Erythroblast (primary cell): ENCODE measurements at places on chromosomes 12 and 14.

- no peak for DNase-seq
These were observed 57.4 kb upstream of the LRFN5 start for GRCh38 chr14:41549282-41549681.

DNA sequence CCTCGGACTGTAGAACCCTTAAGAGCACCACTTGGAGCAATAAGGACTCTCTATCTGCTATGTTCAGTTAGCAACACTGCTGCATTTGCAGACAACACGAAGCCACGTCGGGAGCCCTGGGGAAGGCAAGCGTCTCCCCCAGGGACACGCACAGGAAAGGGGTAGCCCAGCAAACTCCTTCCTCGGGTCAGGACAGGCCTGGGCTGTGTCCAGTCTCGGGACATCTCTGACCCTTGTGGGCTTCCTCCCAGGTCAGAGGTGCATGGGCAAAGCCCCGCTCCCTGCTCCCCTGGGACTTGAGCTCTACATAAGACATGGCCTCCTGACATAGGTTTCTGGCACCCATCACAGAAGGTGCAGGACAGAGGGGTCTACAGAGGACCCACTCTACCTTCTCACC, 119.5 kb downstream of the PIWIL1 start:
- DNase-seq = no peak

DNA sequence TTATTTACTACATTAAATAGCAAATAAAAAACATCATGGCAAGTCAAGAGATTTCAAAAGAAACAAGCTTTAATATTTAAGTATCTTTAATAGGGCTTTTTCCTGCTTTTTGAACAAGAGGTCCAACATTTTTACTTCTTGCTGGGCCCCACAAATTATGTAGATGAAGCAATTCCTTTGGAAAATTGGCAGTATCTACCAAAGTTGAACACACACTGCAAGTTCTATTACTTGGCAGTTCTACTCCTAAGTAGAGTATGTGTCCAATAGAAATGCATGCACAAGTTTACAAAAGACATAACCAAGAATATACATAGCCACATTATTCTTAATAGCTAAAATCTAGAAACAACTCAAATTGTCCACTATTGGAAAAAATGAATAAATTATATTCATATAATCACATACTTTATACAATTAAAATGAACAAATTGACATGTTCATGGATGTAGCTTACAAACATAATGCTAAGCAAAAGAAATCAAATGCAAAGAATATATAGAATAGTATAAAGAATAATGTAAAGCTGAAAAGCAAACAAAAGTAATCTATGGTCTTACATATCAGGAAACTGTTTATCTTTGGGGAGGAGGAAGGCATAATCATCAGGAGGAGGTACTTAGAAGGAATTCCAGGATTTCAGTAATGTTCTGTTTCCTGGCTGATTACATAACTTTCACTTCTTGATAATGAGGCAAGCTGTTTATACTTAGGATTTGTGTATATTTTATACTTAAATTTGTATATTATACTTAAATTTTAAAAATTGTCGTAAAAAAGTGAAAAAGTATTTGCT, 6.5 kb upstream of the TMBIM4 start:
- DNase-seq = no peak

DNA sequence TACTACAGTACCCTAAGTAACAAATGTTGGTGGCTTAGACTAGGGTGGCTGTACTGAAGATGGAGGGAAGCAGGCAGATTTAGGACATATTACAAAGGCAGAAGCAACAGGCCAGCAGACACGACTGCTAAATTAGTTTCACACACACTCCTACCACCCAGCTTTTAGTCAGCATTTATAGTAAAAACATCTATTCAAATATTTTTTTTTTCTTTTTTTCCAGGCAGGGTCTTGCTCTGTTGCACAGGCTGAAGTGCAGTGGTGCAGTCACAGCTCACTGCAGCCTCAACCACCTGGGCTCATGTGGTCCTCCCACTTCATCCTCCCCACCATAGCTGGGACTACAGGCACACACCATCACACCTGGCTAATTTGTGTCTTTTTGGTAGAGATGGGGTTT, 72.9 kb downstream of the CDK17 start:
- no peak for DNase-seq

DNA sequence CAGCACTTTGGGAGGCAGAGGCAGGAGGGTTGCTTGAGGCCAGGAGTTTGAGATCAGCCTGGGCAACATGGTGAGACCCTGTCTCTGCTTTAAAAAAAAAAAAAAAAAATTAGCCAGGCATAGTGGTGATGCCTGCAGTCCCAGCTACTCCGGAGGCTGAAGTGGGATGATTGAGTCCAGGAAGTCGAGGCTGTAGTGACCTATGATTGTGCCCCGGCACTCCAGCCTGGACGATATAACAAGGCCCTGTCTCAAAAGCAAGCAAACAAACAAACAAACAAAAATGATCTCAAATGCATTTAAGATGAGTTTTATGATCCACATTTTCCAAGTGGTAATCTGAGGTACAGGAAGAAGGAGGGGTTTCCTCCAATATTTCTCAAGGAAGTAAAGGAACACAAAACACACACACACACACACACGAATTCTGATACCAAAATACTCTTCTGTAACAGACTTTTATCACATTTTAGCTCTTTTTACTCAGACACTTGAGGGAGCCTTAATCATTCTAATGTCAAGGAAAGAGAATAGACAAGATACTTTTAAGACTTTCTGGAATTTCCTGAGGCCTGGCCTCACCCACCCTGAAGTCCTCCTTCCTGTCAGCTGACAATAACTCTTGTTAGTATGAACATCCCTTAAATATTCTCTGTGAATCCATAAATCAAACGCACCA, 44.4 kb upstream of the CERS5 start:
- no peak for DNase-seq

GRCh38 chr12:121719926-121720414, 7.4 kb downstream of the TMEM120B start:
- DNase-seq = no peak

GRCh38 chr12:96143827-96144565, 50.2 kb upstream of the ELK3 start:
- DNase-seq = no peak

- DNase-seq = no peak
These were observed 646 bp upstream of the DNAJC22 start for GRCh38 chr12:49345825-49346658.

- DNase-seq = peak; percentile 48
These were observed 1.3 kb downstream of the CHST11 start for GRCh38 chr12:104457746-104458693.

GRCh38 chr12:121765573-121765972, 27.9 kb downstream of the RHOF start:
- DNase-seq = peak; percentile 63

GRCh38 chr12:131140069-131140435, 186.3 kb downstream of the ADGRD1 start:
- no peak for DNase-seq

GRCh38 chr12:82481954-82482353, 123.6 kb downstream of the METTL25 start:
- no peak for DNase-seq

DNA sequence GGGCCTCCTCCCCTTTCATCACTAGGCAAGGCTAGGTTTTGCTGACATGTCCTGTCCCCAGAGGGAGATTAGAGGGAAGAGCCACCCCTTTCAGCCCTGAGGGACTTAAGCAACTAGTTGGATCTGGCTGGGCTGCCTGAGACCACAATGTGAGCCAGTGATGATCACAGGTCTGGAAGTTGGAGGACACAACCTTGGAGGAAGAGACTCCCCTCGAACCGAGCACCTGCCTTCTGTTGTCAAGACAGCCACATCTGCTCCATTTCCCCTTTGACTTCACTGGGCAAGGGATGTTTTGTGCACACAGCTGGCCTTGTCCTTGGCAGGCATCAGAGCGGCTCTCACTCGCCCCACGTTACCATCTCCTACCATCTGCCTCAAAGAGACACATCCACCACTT, 31.4 kb downstream of the MVK start:
- DNase-seq = no peak

DNA sequence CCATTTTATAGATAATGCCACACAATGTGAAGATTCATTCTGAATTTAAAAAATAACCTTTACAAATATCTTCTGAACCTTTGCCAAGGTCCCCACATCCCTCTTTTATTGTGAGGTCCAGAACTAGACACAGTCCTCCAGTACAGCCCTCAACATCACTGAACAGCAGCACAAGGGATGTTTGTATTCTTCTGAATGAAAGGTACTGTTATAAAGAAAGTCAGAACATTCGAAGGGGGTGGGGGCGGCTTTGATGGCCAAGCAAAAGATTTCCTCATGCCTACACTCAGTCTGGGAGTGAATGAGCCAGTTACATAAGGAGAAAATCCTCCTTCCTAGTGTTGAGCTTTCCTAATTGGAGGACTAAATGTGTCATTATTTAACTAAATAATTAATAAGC, 77.3 kb downstream of the PPM1A start:
- no peak for DNase-seq

DNA sequence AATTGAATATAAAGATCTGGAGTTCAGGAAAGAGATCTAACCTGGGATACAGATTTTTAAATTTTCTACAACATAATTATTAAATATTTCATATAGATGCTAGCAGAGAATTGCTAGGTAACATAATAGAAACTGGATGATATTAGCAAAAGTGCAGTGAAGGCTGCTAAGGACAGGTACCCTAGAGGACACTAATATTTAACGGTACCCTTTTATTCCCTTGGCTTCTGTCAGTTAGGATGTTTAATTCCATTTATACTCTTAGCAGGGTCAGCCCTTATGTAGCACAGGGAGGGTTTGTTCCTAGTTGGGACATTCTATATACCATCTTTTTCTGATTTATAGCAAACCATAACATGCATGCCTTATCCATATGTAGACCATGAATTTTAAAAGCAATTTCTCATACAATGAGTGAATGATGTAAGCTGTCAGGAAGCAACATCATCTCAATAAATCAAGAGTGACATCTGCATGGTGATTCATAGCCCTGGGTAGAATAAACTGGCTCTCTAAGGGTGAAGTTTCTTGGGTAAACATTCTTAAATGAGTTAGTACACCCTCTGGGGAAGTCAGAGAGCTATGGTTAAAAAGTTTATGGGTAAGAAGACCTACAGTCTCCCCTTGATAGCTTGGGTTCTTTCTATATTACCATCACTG, 404.4 kb upstream of the MGAT4C start:
- no peak for DNase-seq

- no peak for DNase-seq
These were observed 4.4 kb upstream of the ASIC1 start for GRCh38 chr12:50052964-50053363.

DNA sequence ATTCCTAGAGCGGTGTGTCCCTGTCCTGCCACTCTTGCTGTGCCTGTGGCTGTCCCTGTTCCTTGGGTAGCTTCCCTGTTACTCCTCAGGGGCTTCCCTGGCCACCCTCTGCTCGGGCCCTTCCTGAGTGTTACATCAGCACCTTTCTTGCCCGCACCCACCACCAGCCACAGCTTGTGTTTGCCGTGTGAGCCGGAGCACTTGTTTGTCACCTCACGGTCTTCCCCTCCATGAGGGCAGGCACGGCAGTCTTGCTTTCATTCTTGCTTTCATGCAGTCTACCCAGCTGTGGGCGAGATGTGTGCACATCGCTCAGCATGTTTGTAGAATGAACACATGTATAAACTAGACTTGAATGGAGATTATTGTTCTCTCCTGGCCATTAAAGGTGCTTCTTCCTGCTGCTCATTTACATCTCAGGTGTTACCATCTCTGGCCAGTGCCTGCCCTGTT, 42.0 kb downstream of the TRAF3 start:
- no peak for DNase-seq

GRCh38 chr12:123853396-123854070, 91.4 kb downstream of the DNAH10 start:
- DNase-seq = no peak

DNA sequence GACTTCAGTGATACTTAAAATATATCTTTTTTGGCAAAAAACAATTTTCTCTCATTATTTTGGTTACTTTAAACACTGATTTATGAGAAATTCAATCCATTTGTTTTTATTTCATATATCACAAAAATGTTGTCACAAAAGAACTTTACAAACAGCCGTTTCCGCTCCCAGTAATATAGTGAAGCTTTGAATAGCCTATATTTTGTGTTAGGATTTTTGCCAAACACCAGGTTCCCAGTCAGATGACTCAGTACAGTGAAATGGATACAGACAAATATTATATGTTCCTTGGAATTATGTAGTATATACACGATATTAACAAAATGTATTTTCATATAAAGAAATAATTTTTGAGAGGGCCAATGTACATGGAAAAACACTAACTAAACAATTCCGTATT, 411.1 kb downstream of the CCER1 start:
- no peak for DNase-seq
